ENCODE measurements at places on chromosomes 1 and 21. TPM values are rescaled to one million over a fixed set of nuclear protein-coding genes. Genes with fewer than 3 reads are reported as not detected.

LAMC1 gene
- 595 TPM for total RNA-seq

TDRD10 gene
- not detected for total RNA-seq

RAB3B gene
- total RNA-seq, result 24.7 TPM

AVPR1B gene
- not detected for total RNA-seq

CFAP107 gene
- total RNA-seq, result 0.12 TPM

OR2L5 gene
- total RNA-seq, result under 0.01 TPM

FCER1A gene
- not detected for total RNA-seq

CELA3B gene
- total RNA-seq, result not detected

KAZN gene
- 3.6 TPM for total RNA-seq

LEFTY1 gene
- not detected for total RNA-seq

C8B gene
- not detected for total RNA-seq

RAD54L gene
- total RNA-seq, result 11.1 TPM

DISC1 gene
- total RNA-seq, result 4.6 TPM

RGS16 gene
- total RNA-seq, result 0.22 TPM

CLCA1 gene
- total RNA-seq, result under 0.01 TPM

RYR2 gene
- not detected for total RNA-seq
